ENCODE measurements at places on chromosomes 6 and 20. TPM values are rescaled to one million over a fixed set of nuclear protein-coding genes. Genes with fewer than 3 reads are reported as not detected.

The ADRM1 gene
- 659 TPM for total RNA-seq

The PRPF6 gene
- total RNA-seq: 102 TPM

The TUBB gene
- total RNA-seq: 959 TPM

The BMP2 gene
- 9.8 TPM for total RNA-seq

The FGD2 gene
- total RNA-seq: 0.31 TPM

The HLA-DQB1 gene
- total RNA-seq: not detected

The SRSF12 gene
- total RNA-seq: not detected

The RFX6 gene
- 0.23 TPM for total RNA-seq

The KIF25 gene
- not detected for total RNA-seq

The LY6G5B gene
- 3.6 TPM for total RNA-seq

The MAK gene
- not detected for total RNA-seq

The NOX3 gene
- not detected for total RNA-seq

The GDAP1L1 gene
- total RNA-seq: not detected

The GFOD1 gene
- total RNA-seq: 13.3 TPM

The ISM1 gene
- total RNA-seq: not detected

The COL20A1 gene
- 0.33 TPM for total RNA-seq

The SPATS1 gene
- not detected for total RNA-seq

The GGTLC1 gene
- not detected for total RNA-seq

The CALHM4 gene
- total RNA-seq: not detected

The PNPLA1 gene
- 0.38 TPM for total RNA-seq

The WFDC12 gene
- total RNA-seq: not detected

The HEBP2 gene
- total RNA-seq: 130 TPM

The PRSS35 gene
- total RNA-seq: not detected

The BTNL2 gene
- not detected for total RNA-seq

The NKAIN4 gene
- total RNA-seq: not detected

The CNR1 gene
- not detected for total RNA-seq

The DPPA5 gene
- total RNA-seq: not detected

The TBC1D20 gene
- 19.5 TPM for total RNA-seq

The PCSK2 gene
- total RNA-seq: not detected

All from HT-29 (cell line).